ENCODE measurements at places on chromosomes 4 and X.

DNA sequence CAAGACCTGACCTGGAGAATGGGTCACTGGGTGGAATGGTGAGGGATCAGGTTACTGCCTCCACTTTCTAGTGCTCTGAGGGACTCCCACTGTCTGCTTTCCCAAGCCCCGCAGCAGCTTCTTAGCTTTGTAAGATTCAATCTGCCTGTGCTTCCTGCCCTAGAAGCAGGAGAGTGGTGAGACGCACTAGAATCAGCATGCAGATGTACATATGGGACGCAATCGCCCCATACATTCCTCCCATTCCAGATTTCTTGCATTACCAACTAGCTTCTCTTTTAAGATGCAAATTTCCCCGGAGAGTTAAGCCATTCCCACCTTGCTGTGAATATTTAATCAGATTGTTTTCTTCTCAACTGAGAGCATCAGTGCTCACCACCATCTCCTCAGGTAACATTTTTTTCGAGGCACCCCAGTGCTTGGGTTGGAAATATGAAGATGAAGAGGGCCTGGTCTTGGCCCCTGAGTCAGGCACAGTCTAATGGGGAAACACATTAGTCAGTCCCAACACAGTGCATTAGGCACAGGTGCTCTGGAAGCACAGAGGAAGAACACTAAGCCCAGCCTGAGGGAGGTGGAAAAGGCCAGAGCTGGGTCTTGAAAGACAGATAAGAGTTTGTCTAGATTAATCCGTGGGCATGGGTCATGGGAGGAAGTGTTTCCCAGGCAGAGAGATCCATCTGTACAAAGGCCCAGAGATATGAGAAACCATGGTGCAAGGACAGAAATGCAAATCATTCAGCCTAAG, 66.7 kb upstream of the PRPS1 start:
- DNase-seq, result no peak

DNA sequence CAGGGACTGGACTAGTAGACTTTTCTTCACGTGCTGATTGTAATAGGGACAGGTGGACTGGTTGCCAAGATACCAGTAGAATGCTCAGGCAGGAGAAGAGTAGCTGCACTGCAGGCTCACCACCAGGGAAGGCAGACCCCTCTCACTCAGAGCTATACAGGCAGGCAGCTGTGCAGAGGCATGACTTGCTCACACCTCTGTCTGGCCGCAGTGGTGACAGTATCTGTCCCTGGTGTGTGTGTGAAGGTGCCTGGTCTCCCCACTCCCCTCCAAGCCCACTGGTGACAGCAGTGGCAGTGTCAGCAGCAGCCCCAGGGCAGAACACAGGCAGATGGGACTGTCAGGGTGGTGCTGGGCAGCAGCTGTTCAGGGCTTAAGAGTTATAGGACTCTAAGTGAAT, 140.7 kb downstream of the RPS6KA6 start:
- DNase-seq, result no peak

- no peak for DNase-seq
Measured at GRCh38 chr4:111027526-111027925, 404.6 kb upstream of the PITX2 start.

GRCh38 chr4:63937961-63938360, 471.3 kb downstream of the TECRL start:
- DNase-seq, result no peak

DNA sequence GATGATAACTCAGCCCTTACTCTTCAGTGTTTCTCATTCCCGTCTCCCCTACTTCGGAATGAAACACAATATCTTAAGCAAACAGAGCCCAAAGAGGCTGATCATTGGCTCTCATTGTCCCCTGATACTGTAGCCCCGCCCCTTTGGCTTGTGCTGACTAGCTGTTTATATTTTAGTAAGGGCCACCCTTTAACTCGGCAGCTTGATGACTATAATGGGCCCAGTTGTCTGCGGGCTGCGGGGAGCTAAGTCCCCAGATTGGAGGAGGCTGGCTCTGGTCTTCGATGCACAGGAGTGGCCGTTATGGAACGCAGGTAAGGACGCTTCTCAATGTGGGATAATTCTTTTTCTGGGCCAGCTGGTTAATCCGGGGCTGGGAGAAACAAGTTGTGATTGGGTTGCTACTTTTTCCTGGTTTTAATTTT, at the start of gene TRIM2:
Gene TRIM2, plus strand, starts transcription at position 197 of the 425 bp plus-strand sequence. Its CDS starts 88 bp downstream, at position 285.
- DNase-seq, result no peak

DNA sequence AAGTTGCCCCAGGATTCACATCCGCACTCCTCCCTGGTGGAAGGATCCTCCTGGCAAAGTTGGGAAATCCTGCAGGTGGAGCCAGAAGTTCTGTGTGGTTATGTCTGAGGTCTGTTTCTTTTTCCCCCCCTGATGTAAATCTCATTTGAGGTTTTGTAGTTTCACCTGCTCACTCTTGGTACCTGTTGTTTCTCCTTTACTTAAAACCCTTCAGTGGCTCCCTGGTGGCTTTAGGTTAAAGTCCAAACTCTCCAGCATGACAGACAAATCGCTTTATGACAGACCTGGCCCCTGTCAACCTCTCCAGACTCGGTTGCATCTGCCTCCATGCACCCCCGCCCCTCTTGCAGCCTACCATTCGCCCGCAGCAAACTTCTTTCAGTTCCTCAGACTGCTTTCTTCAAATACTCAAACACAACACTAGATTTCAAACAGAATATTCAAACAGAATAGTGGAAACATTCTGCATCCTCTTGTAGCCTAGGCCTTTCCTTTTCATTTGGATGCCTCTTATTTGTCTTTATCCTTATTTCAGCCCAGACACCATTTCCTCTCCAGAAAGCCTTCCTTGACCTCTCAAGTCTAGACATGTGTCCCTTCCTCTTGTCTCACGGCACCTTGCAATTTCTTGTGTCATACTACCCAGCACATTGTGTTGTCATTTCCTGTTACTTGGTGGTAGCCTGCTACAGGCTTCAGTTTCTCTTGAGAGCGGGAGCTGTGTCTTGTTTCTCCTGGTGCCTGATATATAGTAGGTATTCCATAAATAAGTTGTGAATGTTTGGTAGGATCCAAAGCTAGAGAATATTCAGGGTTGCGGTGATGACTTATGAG, 24.8 kb downstream of the IL13RA1 start:
- DNase-seq, result no peak

DNA sequence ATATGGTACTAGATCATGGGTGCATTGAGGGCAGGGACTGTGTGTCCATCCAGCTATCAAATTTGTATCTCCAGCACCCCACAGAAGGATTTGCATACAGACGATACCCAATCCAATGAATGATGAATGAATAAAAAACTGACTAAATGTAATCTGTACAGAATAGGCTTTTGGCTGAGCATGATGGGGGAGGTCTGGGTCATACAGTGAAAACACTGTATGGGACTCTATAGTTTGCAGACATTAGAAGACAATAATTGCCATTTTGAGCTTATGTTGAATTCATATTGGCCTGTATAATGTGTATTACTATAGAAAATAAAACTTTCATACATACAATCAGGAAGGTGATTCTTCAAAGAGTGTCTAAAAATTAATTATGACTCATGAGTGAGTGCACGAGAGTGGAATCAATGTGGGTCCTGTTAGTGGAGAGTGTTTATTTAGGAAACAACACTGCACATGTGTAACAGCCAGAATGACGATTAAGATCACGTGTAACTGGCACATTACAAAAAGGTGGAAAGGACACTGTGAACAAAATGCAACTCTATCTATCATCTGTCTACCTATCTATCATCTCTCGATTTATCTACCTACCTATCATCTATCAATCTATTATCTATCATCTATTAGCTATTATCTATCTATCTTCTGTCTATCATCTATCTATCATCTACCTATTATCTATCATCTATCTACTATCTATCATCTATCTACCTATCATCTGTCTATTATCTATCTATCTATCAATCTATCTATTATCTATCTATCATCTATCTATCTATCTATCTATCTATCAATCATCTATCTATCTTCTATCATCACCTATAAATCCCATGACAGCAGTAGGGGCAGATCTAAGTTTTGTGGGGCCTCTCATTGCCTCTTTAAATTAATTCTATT, 201.3 kb downstream of the PTTG2 start:
- DNase-seq, result no peak

DNA sequence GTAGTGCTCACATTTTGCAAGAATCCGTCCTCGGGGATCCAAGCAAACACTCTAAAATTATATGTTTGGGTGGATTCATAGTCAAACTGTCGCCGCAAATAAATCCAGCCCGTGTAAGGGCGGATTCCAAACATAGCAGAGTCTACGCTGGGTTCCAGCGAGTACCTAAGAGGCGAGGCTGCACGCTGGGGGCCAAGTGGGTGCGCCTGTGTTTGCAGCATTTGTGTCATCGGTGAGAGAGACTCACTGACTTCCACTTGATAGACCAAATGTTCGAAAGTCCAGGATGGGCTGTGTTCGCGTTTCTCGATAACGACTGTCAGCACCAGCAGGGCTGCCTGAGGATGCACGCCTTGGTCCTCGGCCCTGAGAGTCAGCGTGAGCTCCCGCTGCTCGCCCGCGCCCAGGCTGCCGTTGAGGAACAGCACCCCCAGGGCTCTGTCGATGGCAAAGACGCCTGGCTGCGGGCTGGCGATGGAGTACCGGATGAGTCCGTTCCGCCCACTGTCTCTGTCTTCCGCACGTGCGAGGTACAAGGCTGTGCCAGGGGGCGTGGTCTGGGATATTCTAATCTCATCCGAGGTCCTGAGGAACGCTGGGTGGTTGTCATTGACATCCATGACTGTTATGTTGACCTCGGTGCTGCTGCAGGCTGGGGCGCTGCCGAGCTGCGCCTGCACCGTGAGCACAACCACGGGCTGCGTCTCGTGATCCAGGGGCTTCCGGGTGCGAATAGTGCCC, 158.7 kb downstream of the DCHS2 start:
- peak; percentile 79 for DNase-seq

DNA sequence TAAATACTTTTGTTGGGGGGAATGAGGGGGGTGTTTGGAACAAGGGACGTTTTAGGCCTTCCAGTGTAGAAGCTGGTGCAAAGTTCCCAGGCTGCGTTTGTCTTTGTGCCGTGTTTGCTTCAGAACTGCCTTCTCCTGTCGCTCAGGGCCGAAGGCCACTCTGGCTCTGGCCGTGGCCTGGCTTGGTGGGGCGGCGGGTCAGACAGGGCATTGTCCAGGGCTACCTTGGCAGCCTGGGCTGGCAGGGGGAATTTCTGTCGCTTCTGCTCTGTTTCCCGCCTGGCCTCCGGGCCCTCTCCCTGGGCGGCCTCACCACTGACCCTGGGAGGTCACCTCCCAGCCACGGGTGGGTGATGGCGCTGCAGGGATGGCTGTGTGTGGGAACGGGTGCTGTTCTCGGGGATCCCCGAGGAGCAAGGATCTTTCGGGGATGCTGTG, 140.0 kb downstream of the COL4A6 start:
- DNase-seq, result no peak

- no peak for DNase-seq
Measured at GRCh38 chr4:57371671-57372070, 261.5 kb upstream of the IGFBP7 start.

DNA sequence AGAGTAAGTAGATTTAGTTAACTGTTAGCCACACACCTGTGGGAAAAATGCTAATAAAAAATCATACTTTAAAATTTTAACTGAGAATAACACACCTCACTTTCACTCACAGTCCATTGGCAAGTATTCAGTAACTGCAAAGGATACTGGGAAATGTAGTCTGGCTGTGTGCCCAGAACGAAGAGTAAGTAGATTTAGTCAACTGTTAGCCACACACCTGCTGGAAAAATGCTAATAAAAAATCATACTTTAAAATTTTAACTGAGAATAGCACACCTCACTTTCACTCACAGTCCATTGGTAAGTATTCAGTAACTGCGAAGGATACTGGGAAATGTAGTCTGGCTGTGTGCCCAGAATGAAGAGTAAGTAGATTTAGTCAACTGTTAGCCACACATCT, 178.4 kb upstream of the NWD2 start:
- DNase-seq, result no peak

DNA sequence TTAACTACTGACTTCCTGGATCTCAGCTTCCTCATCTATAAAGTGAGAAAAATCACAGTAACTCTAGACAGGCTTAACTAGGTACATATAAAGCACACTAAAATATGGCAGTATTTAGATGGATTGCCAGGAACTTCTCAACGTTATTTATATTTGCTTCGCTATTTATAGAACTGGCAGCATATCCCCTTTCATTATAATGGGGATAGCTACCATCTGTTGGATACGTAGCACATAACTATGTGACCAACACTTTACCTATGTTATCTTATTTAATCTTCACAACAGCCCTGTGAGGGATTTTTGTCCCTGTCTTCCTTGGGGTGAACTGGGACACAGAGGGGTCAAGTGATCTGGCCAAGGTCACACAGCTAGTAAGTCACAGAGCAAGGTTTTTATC, 64.6 kb downstream of the ENPEP start:
- no peak for DNase-seq

DNA sequence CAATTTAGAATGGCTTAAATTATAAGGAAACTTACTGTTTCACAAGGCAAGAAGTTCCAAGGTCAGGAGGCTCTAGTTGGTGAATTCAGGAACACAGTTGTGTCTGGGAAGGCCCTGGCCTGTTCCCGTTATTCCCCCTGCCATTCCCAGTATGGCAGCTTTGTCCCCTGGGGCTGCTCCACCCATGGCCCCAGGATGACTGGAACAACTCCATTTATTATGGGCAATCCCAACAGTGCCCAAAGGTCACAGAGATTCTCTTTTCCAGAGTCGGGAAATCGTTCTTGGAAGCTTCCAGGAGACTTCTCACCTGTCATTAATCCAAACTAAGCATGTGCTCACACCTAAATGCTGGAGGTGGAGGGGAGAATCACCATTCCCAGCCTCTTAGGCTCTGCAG, 2.8 kb upstream of the PRKG2 start:
- no peak for DNase-seq

- DNase-seq, result no peak
Measured at GRCh38 chr4:56438766-56439165, 2.7 kb downstream of the PAICS start.

- DNase-seq, result no peak
Measured at GRCh38 chr4:118018381-118019145, 15.7 kb upstream of the NDST3 start.

- DNase-seq, result no peak
Measured at GRCh38 chrX:153569475-153569874, 29.5 kb downstream of the CCNQ start.

DNA sequence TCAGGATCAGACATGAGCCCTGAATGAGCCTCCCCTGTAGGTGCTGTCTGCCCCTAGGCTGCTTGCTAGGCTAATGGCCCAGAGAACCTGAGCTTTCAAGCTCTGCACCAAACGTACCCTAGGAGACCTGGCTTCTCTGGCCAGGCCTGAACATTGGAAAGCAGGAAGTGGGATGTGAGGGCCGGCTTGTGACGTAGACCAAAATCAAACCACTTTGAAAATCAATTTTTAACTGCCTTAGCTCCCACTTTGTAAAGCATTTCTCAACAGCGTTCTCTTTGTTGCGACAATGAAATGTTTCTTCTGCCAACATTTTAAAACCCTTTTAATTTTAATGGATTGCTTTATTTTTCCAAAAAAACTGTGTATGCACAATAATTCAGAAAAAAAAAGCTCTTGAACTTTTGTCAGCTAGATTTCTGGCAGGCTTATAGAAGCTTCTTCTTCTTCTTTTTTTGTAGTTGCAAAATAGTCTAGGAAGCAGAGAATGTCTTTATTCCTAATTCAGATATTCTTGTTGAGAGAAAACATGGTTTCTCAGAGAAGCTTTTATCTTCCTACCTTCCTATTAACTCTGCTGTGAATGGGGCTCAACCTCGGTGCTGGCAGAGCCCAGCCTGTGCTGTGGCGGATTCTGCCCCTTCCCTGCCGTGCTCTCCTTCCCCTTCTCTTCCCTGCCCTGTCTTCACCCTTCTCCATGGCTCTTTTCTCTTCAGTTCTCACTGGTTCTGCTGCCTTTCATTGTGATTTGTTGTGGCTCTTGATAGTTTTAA, 145.2 kb upstream of the SFRP2 start:
- no peak for DNase-seq

GRCh38 chrX:56268888-56269287, 36.7 kb downstream of the KLF8 start:
- no peak for DNase-seq

GRCh38 chr4:163194593-163194992, 27.9 kb upstream of the NAF1 start:
- DNase-seq, result no peak
